ENCODE measurements at places on chromosomes 5 and 9.

GRCh38 chr5:122756264-122756911 lies 18.5 kb upstream of the SNX2 start:
- no peak for DNase-seq

DNA sequence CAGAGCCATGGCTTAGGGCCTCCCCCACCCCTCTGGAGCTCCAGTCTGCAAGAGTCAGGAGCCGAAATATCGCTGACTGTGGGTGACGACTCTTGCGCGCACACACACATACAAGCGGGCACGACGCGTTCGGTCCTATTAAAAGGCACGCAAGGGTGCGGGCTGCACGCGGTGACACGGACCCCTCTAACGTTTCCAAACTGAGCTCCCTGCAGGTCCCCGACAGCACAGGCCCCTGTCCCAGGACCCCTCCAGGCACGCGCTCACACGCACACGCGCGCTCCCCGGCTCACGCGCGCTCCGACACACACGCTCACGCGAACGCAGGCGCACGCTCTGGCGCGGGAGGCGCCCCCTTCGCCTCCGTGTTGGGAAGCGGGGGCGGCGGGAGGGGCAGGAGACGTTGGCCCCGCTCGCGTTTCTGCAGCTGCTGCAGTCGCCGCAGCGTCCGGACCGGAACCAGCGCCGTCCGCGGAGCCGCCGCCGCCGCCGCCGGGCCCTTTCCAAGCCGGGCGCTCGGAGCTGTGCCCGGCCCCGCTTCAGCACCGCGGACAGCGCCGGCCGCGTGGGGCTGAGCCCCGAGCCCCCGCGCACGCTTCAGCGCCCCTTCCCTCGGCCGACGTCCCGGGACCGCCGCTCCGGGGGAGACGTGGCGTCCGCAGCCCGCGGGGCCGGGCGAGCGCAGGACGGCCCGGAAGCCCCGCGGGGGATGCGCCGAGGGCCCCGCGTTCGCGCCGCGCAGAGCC lies at the start of gene GRIN1:
GRIN1 (plus strand) TSS at position 433 of the 746 bp plus-strand sequence. CDS start 333 bp downstream, outside the sequence.
- no peak for DNase-seq

- peak; percentile 74 for DNase-seq
Observed at GRCh38 chr5:39073767-39074016, 507 bp downstream of the RICTOR start.

DNA sequence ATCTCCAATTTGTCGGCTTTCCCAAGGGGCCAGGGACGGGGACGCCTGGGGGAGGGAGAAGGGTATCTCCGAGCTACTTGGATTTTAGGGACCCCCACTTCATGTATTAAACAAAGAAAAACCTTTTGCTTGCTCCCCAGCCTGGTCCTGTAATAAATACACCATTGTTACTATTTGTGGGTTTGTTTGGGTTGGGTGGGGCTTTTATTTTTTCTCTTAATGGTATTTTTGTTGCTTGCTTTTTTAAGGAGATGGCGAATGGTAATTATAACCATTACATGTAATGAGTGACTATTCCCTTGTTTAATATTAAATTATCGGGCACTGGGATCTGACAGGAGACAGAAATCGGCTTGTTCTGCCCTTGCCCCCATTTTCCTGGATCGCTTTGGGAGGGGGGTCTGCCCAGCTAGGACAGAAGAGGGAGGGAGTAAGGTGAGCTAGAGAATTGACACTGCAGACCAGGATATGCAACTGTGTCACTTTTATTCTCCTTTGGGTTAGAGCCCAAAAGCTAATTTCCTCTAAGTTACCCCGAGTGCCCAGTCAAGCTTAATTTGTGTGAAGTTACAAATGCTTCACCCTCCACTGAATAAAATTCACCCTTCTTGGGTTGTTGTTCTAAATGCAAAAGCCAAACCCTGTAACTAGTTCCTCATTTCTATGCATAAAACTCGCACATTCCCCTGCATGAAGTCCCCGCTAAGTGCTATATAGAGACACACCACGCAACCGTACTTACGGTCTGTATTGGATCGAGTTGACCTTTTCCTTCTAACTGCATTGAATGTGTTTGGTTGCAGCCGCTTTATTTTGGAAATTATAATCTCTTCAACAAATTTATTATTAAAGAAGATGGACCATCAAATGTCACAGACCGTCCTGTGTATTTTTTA lies 1.6 kb upstream of the ZNF608 start:
- peak; percentile 60 for DNase-seq

DNA sequence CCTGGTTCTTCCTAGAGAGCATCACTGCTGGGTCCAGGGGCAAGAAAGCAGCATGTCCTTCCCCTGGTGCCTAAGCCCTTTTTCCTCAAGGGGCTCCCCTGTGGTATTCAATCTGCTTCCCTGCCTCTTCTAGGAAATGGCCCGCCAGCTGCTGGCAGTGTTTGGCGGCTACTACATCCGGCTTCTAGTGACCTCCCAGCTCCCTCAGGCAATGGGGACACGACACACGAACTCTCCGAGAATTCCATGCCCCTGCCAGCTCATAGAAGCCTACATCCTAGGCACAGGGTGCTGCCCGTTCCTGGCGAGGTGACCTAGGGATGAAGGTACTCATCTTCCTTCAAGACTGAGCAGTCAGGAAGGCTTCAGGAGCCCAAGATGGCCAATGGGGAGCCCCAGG lies 14.6 kb downstream of the TEX53 start:
- no peak for DNase-seq

DNA sequence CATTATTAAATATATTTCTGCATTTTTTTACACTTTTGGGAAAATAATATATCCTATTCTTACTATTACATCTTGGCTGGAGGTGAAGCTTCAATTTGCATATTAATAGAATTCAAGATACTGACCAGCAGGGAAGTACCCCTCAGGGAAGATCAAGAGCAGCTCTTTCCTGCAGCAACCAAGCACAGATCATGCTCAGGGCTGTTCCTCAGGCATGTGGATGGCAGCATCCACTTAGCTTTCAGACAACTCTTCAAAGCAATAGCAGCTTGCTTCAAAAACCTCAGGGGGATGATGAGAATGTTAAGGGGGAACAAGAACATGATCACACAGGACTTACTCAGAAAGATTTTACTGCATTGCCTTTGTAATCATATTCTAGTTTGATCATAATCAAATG lies 731.8 kb downstream of the SEMA5A start:
- DNase-seq: no peak

GRCh38 chr9:96217294-96217707 lies 84.7 kb downstream of the HSD17B3 start:
- DNase-seq: peak; percentile 94

GRCh38 chr9:135960411-135961276 lies 529 bp downstream of the UBAC1 start:
- DNase-seq: no peak

GRCh38 chr5:139954462-139954861 lies 88.6 kb downstream of the NRG2 start:
- DNase-seq: no peak

DNA sequence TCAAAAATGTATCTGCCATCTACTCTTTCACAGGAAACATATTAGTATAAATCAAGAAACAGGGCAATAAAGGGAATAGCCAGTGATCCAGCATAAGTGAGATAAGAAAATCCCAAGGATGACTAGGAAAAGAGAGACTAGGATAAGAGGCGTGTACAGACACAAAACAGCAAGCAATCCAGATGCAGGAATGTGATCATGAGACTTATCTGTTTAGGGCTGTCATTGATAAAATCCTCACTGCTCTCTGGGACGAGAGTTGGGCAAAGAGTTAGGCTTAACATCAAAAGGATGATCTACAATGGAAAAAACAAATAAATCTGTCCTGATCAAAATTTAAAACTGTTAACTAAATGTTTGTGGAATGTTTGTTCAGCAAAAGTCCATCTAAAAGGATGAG lies 1156.8 kb upstream of the C9orf72 start:
- no peak for DNase-seq

DNA sequence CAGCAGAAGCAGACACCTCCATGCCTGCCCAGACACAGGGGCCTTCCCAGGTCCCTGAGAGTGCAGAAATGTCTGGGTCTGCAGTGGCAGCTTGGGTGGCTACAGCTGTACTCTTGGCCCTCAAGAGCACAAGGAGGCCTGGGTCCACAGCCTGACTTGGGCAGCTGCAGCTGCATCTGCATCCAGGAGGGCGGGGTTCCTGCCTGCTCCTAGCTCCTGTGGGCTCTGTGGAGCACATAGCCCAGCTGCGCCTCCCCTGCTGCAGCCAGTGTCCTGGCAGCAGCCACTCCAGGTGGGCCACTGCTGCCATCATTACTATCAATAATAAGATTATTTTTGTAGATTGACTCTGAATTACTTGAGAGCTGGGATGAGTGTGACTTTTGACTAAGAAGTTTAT lies 162.0 kb upstream of the PTCH1 start:
- DNase-seq: no peak

DNA sequence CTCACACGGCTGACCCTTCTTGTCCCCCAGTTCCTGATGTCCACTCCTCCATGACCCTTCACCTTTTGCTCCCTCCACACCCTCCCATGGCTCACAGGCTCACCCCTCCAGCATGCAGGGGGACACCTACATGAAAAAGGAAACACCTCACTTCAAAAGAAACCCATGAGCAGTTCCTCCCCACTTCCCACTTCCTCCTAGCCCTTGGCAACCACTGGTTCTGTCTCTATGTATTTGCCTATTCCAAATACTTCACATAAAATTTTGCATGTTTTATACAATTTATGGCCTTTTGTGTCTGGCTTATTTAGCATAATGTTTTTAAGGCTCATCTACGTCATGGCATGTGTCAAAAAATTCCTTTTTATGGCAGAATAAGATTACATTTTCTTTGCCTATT lies 100.2 kb upstream of the S1PR3 start:
- DNase-seq: no peak

DNA sequence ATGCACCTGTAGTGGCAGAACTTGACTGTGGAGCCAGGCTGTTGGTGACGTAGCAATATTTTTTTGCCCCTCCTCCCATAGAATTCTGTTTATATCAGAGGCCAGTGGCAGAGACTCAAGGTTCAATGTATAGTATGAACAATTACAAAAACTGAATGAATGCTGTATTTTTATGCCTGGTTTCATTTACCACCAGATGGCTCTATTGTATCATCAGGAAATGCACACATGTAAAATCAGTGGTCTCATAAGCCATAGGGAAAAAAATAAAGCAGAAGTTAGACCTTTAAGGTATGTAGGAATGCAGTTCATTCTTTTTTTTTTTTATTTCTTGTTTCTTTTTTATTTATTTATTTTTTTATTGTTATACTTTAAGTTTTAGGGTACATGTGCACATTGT lies 43.6 kb downstream of the CCDC192 start:
- DNase-seq: no peak

- no peak for DNase-seq
Observed at GRCh38 chr5:119021149-119021732, 32.9 kb upstream of the DTWD2 start.

DNA sequence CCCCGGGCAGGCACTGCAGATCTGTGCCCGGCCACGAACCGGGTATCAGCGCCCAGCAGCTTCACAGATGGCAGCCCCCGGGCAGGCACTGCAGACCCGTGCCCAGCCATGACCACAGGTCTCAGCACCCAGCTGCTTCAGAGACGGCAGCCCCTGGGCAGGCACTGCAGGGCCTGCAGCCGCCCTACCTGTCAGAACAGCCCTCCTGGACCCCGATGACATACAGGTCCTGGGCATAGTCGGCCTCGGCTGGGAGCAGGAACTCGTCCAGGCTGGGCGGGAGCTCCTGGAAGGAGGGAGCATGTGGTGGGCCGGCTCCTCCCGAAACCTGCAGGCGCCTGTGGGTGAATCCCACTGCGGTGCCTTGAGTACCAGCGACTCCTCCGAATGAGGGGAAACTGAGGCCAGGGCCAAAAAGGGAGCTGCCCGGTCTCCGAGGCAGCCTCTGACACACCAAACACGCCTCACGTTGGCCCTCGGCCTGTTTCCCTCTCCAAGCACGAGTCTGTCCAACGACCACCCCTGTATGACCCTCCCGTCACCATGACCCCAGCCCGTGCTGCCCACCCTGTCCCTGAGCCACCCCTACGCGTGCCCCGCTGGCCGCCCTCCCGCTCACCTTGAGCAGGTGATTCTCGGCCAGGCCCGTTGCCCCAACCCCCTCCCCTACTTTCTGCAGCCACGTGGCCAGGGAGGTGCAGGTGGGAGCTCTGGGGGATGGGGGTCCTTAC lies 5.6 kb downstream of the INPP5E start:
- no peak for DNase-seq

DNA sequence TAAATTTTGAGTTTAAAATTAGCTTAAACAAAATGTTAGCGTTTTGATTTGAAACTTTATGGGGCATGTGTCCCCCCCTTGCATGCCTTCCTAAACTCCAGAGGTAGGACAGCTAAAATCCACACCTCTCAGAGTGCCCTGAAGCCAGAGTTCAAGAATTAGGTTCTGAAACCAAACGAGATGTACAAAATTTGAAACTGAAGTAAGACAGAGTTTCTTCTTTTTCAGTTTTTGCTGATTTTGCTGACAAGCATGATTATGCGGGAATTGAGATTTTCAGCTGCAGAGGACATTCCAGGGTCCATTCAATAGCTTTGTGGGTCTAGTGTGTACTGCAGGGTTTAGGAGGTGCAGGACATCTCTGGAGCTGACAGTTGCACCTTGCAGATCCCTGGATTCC lies 17.1 kb upstream of the LOX start:
- DNase-seq: no peak

DNA sequence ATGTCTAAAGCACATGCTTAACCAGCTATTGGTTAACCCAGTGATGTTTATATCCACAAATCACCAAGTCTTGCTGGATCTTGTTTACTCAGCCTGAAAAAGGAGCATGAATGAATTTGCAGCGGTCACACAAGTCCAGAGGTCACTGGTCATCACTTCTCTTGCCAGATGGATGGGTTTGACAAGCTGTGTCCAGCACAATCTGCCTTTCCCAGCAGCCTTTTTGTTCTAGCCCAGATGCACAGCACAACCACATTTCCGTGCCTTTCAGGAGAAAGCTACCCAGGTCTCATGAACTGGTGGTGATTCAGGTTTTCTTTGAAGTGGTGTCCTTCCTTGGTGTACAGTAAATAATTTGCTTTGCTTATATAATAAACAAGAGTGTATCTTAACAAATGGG lies 32.1 kb downstream of the TMEM252 start:
- DNase-seq: no peak

- no peak for DNase-seq
Observed at GRCh38 chr9:110069326-110070248, 138.4 kb downstream of the C9orf152 start.

- DNase-seq: peak; percentile 93
Observed at GRCh38 chr9:109477258-109478050, 20.7 kb downstream of the PTPN3 start.

DNA sequence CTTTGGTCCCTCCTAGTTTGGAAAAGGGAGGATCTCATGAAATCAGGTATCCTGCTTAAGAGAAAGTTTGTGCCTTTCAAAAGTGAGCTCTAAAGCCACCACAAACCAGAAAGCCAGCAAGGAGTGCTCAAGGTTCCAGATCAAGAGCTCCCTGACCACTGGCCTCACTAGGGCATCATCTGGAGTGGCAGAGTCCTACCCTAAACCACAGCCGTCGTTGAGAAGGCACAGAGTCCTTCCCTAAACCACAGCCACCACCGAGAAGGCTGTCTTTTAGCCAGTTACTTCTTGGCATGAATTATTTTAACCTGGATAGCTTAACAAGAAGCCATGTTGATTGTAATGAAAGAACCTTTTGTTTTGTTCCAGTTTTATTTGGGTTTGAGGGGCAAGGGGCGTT lies 102.9 kb downstream of the FRMD3 start:
- no peak for DNase-seq

- peak; percentile 85 for DNase-seq
Observed at GRCh38 chr5:130992095-130992494, 173.0 kb downstream of the HINT1 start.

- no peak for DNase-seq
Observed at GRCh38 chr9:13755551-13755950, 476.1 kb upstream of the MPDZ start.

- DNase-seq: no peak
Observed at GRCh38 chr9:136671254-136671614, 8.5 kb downstream of the EGFL7 start.
